ENCODE measurements at places on chromosomes 1 and 21. TPM values are rescaled to one million over a fixed set of nuclear protein-coding genes. Genes with fewer than 3 reads are reported as not detected.

FCRL5 gene
- total RNA-seq = 1.1 TPM

ARMH1 gene
- total RNA-seq = 339 TPM

MYOC gene
- 0.27 TPM for total RNA-seq

GRCh38 chr1:200041337-200042118, 14.0 kb downstream of the NR5A2 start:
- DNase-seq = no peak

DNA sequence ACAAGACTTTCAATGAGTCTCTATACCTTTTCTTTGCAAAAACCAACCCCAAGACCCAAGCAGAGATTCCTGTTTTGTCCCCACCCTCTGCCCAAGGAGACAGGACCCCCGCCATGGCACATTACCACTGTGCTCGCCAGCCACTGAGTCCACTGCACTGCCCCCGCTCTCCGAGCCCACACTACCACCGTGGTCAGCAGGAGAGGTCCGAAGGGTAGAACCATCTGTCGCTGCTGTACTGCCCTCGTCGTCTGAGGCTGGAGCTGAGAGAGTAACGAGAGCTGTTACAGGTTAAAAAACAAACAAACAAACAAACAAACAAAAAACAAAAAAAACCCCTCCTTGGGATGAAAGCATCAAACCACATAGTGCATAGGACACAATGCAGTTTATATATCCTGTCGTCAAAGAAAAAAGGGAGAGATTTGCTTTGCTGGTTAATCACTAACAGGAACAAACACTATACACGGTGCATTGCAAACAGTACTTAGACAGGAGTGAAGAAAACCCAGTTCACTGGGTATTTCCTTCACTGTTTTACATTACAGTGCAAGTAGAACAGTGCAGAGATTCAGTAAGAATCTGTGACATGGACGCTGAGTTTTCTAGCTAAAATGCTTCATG, 71.0 kb downstream of the UBR4 start:
- DNase-seq = no peak

DNA sequence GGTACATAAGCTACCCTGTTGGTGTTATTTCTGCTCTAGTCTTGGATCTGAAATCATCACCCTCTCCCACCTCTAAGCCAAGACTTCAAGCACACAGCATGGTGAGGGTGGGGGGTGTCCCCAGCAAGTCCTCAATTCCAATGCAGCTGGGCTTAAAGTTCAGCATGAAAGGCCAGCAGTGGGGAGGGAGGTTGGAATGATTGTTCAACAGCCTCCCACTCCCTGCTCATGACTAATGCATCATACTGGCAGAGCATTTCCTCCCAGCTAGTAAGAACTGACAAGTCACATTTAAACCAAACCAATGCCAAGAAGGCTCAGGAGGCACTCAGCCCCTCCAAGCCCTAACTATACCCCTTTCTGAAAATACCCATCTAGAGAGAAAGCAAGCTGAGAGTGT, 50.1 kb downstream of the TIAM1 start:
- no peak for DNase-seq

GRCh38 chr1:184030433-184031091, 7.0 kb downstream of the COLGALT2 start:
- no peak for DNase-seq

GRCh38 chr1:7068552-7068951, 283.3 kb downstream of the CAMTA1 start:
- no peak for DNase-seq

GRCh38 chr1:232292239-232292638, 337.7 kb downstream of the SIPA1L2 start:
- no peak for DNase-seq

DNA sequence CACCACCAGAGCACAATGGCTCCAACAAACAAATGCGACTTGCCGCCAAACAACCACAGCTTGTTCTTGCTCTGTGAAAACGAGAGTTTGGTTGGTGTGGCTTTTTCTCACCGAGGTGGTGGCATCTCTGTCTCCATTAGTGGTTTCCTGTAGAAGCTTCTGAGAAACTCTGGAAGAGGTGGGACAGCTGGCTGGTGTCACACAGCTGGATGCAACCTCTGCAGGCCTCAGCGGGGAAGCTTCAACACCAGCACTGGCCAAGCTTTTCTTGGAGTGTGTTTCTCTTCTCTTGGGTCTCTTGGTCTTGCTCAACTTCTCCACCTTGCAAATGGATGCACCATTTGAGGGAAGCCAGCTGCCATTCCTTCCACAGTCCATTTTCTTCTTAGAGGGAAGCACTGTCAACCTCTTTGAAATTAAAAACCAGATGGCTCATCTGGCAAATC, 124.8 kb downstream of the KCNN3 start:
- DNase-seq = no peak

DNA sequence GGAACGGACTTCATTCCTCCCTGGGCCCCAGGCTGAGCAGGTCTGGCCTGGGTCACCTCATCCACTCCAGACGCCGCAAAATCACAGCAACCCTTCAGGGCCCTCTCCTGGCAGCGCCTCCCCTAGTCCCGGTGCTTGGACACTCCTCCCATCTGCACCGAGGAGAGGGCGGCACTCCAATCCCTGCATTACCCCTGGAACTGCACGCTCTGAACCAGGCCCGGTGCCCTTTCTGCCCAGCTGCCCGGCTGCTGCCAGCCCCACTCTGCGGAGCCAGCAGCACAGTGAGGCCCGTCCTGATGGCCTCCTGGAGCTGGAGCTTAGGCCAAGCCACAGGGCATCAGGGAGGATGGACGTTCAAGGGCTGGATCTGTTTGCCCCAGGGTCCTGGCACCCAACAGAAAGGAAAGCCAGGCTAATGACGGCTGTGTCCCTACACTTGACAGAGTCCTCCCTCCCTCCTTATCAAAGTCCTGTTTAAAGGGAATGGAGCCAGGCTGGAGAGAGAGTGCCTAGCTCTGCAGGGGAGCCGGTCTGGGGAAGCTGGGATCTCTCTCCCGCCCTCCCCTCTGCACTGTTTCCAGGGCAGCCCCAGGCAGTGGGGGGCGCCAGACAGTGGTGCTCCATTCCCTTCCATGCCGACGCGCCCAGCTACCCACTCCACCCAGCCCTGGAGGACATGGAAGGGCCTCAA, 12.7 kb downstream of the COL6A2 start:
- DNase-seq = no peak

- DNase-seq = no peak
Observed at GRCh38 chr1:65114322-65114721, 33.7 kb upstream of the AK4 start.

Measured in hematopoietic multipotent progenitor cell (in vitro differentiated cells).